C1 segment of cervical spinal cord (tissue), 14 donors: ENCODE measurements at places on chromosomes 7 and 10.
A peak's percentile ranks its signal among the peaks of the same experiment; 100 is the strongest.

GRCh38 chr7:133070562-133070961 lies 11.3 kb downstream of the CHCHD3 start:
- peak; percentile 9 for DNase-seq

GRCh38 chr10:126609566-126609965 lies 60.9 kb downstream of the C10orf90 start:
- peak; percentile 39 for DNase-seq

DNA sequence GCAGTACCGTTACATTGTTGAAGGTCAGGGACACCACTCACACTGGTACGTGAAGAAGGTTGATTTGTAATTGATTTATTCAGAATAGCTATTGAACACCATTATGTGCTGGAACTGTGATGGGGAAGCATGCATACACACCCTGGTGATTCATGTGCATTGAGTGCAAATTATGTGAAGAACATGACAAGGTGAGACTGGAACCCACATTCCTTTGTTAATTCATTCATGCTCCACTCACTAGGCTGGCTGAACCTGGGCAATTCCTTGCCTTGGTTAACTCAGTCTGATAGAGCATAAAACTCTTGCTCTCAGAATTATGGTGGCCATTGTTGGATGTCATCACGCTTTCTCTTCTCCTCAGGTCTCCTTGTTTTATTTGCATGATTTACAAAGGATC lies 67.3 kb upstream of the TPK1 start:
- DNase-seq: no peak

DNA sequence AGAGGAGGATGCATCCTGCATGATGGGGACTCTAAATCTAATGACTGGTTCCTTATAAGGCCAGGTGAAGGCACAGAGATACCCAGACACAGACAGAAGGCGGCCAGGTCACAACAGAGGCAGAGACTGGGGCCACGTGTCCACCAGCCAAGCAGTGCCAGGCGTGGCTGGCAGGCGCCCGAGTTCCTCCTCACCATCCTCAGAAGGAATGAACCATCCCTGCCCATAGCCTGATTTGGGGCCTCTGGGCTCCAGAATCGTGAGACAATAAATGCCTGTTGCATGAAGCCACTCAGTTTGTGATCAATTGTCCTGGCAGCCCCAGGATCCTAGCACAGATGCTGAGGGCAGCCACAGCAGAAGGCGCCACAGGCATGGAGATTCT lies 69.0 kb upstream of the TNRC18 start:
- no peak for DNase-seq

DNA sequence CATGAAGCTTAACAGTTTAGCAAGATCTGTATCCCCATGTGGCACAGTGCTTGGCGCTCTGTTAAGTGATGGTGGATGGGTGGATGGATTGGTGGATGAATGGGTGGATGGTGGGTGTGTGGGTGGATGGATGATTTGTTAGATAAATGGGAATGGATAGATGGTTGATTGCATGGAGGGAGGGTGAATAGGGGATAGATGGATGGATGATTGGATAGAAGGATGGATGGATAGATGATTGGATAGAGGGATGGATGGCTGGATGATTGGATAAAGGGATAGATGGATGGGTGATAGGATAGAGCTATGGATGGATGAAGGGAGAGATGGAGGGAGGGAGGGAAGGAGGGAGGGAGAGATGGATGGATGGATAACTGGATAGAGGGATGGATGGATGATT lies 229.7 kb downstream of the CUX1 start:
- no peak for DNase-seq

- no peak for DNase-seq
Observed at GRCh38 chr10:28374036-28374435, 71.2 kb upstream of the MPP7 start.

DNA sequence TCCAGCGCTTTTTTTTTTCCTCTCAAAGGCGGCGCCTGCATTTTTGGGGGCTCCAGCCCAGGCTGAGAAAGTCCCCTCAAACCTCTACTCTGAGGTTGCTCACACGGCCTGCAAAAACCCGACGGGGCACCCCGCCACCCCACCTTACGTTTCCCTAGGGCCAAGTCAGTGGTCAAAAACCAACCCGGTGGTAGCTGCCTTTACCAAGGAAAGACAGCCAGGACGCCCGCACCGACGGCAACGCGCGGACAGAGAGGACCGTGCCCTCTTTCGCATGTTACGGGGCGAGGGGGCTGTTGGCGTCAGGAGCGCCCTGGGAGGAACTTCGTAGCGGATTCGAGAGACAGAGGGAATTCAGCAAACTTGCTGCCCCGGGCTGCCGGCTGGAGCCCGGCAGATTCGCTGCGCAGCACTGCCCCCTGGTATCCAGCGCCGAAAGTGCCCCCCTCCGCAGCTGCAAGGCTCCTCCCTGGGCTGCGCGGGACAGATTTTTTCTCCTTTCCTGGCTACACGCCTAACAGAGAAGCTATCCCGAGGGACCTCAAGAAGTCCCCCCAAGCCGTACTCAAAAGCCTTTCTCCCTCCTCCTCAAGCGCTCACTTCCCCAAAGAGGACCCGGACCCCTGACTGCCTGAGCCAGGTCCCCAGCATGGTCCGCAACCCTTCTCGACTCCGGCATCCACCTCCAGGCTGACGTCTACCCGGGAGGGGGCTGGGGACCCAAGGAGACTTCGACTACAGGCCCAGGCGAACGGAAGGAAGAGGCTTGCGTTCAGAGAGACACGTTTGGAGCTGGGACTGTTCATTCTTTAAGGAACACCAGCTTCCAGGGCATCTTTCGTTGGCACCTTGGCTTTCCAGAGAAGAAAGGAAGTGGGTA lies 27.7 kb upstream of the VAX1 start:
- DNase-seq: no peak

DNA sequence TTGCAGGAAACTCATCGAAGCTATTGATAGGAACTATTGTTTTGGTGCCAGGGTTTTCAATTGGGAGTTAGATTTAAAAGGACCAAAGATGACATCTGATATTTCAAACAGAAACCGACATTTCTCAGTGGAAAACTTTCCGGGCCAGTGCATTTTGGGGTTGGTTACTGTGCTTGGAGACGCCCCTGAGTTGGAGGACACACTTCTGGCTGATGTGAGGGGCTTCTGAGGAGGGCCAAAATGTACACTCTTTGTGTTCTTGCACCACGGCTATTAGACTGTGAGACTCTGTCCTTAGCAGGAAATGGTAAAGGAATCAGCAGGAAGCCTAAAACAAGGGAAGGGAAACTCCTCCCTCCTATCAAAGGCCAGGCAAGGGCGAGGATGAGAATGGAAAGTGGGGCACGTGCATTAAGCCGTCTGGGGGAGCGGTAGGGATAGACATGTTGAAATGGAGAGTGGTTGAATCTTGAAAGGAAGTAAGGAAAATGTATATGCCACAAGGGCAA lies 1.8 kb upstream of the SRGN start:
- peak; percentile 13 for DNase-seq

GRCh38 chr7:119684763-119685162 lies 588.2 kb upstream of the KCND2 start:
- no peak for DNase-seq
